ENCODE measurements at places on chromosomes 12 and 14.

DNA sequence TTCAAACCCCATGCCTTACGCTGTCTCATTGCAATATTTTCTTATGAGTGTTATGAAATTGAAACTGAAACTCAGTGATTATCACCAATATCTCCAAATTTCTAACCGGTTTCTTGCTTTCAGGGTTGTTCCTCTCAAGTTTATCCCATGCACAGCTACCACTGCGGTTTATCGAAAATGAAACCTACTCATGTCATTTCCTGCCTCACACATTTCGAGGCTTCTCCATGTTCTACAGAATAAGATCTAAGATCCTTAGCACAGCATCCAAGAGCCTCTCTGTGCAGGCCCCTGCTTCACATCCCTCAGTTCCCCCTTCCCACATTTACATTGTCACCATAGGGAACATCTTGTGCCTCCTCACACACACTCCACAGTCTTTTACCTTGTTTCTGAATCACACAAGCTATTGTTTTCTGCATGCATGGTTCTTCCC lies 45.5 kb upstream of the FAR2 start:
- no peak for DNase-seq

GRCh38 chr14:23629204-23629603 lies 7.0 kb upstream of the DHRS2 start:
- DNase-seq, result no peak

- DNase-seq, result no peak
Measured at GRCh38 chr14:33646692-33647260, 304.1 kb downstream of the EGLN3 start.

- no peak for DNase-seq
Measured at GRCh38 chr14:43983721-43984120, 523.4 kb downstream of the FSCB start.

GRCh38 chr14:75182821-75183220 lies 6.4 kb upstream of the TMED10 start:
- DNase-seq, result no peak

- DNase-seq, result no peak
Measured at GRCh38 chr12:106195621-106196027, 52.2 kb downstream of the CKAP4 start.

GRCh38 chr14:99569725-99570543 lies 34.1 kb downstream of the CCDC85C start:
- DNase-seq, result no peak
